ENCODE measurements at places on chromosomes 4 and X.

DNA sequence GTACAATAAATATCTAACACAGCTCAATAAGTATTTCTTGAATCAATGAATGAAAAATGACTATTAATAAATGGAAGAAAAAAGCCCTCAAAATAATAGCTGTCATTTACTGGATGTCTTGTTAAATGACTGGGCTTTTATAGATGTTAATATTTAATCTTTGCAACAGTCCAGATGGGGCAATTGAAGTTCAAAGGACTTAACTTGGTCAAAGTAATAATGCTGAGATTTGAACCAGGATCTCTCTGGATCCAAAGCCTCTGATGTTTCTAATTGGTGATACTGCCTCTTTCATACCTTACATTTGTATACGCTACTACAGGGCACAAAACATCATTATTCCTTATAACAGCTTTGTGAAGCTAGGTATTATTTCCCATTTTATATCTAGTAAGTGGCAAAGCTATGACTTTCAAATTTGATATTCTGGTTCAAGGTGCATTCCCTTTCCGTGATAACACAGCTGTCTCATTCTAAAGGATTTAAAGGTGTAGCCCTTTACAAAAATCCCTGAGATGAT lies 72.6 kb downstream of the DCK start:
- no peak for DNase-seq

DNA sequence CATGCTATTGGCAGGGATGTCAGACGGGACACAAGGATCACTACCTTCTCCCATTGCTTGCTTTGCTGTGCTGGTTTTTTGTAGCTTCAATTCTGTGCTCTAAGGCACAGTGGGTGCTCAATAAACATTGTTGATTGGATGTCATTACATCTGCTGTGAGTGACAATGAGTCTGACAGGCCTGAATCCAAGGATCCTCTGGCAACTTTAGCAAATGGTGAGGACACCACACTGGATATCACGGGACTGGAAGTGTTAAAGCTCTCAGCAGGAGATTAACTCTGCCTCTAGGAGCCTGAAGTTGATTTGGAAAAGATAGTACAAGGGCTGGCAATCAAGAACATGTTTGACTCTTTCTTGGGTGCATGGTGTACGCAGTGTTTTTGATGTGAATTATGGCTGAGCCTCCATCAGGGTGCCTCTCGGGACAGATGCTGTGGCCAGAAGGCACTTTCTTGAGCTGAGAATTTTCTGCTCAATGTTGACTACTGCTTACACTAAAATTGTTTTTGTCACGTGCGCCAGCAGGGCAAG lies 217.9 kb downstream of the ARAP2 start:
- no peak for DNase-seq

- DNase-seq = no peak
These were observed 144.8 kb downstream of the FAT4 start for GRCh38 chr4:125459531-125459930.

- no peak for DNase-seq
These were observed 98.7 kb downstream of the TMEM131L start for GRCh38 chr4:153564630-153565525.

GRCh38 chr4:169314906-169315305 lies 44.1 kb upstream of the SH3RF1 start:
- peak; percentile 39 for DNase-seq

DNA sequence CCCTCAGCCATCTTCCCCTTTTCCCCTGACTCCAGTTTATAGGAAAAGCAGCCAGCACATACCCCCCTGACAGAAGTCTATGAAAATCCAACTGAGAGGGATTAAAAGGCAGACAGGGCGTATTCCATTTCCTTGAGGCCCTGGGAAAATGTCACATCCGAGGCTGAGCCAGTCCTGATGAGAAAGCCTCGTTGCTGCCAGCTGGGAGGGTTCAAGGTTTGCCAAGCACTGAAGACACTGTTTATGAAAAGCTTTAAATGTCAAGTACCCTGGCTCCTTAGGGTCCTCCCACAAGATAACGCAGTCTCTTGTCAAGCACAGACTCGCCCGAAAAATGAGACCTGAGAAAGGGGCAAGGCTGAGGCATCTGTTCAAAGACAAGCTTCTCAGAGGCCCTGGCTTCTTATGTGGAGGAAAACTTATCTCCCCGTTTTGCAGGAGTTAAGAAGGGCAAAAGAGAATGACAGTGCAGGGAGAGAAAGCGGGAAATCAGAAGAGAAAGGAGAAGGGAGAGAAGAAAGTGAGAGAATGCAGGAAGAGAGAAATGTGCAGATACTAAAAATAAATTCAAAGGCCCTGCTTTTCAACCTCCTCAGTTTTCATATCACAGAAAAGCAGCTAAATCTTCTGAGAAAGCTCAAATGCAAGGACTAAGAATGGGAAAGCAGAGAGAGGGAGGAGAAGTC lies 44.7 kb downstream of the SCD5 start:
- DNase-seq = no peak

DNA sequence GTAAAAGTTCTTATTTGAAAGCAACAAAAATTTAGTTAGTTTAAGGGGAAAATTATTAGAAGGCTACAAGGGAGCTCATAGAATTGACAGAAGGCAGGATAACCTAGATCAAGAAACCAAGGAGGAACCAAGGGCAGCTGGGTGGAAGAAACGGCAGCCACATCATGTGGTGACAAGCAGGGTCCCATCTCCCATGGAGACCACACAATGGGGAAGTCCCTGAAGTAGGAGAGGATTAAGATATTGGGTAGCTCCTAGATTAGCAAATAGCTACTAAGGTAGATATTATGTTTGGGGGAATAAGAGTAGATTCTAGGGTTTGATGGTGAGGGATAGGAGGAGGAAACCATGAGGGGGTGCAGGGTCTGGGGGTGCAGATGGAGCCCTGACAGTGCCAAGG lies 48.0 kb upstream of the TMEM154 start:
- no peak for DNase-seq

GRCh38 chrX:22095286-22095685 lies 63.2 kb downstream of the PHEX start:
- no peak for DNase-seq

GRCh38 chr4:64721106-64721505 lies 311.9 kb upstream of the TECRL start:
- DNase-seq = no peak

DNA sequence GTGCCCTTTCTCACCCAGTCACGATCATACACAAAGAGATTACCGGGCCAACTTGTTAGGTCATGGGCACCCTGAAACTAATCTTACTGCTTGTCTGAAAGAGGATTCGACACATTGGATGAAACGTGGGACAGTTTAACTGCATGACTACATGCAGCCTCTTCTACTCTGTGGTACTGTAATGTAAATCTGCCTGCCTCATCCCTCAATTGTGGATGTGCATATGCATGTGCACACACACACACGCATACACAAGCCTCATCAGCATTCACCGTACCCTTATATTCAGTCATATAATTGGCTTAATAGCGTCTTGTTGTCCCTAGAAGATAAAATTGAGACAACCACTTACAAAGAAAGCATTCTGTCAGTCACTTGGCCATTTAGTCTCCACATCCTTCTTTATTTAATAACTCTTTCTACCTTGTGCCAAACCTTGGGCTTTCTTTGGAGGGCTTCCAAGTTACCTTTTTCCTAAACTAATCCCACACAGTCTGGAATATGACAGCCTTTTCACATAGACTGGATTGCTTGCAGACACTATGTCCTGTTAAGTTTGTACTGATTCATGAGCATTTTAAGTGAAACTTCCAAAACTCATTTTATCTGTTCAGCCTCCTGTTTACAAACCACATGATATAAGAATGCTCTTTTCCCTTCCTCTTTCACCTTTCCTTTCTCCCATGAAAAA lies 132.9 kb downstream of the AFF2 start:
- no peak for DNase-seq

- no peak for DNase-seq
These were observed 132.4 kb downstream of the CORIN start for GRCh38 chr4:47705326-47705981.

GRCh38 chrX:123489011-123489410 lies 243.8 kb downstream of the THOC2 start:
- DNase-seq = no peak

- no peak for DNase-seq
These were observed 17.9 kb downstream of the METAP1 start for GRCh38 chr4:99013402-99013843.

GRCh38 chr4:3043282-3044020 lies 30.9 kb downstream of the HTT-AS start:
- no peak for DNase-seq

- no peak for DNase-seq
These were observed 32.5 kb downstream of the FGFBP1 start for GRCh38 chr4:15906020-15906443.

- no peak for DNase-seq
These were observed 4.6 kb downstream of the SH3BGRL start for GRCh38 chrX:81206476-81206875.

GRCh38 chrX:1581132-1581531 lies 10.3 kb upstream of the AKAP17A start:
- DNase-seq = no peak

- DNase-seq = no peak
These were observed 115.5 kb upstream of the ZDHHC15 start for GRCh38 chrX:75638332-75638731.

DNA sequence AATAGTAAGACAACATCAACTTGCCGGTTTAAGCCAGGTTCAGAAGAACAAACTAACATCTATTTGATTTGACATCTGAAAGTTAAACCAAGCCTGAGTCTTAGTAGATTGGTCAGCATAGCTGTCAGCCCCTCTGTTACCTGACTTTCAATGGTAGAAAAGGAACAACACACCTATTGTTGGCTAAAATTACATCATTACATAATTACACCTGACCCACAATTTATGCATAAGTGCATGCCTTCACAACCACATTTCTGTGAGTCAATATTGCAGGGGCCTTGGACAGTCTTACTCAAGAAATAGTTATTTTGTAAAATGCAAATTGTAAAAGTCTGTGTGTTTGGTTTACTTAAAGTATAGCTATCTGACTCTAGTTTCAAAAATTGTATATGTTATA lies 36.2 kb downstream of the EGFL6 start:
- no peak for DNase-seq

DNA sequence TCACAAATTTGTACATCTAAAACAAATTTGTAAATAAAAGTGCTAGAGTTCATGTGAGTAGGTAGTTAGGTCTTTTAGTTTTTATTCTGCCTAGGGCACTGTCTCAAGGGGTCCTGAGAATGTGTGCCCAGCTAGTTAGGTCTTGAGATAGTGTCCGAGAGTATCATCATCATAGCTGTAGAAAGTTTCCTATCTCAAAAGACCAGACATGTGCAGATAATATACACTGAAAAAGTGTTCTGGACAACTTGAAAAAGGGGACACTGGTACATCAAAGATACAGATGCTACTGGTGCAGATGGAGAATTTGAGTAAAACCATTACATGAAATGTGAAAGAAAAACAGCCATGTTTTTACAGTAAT lies 1.8 kb upstream of the ZCCHC4 start:
- DNase-seq = no peak

GRCh38 chrX:38275615-38276014 lies 51.7 kb downstream of the RPGR start:
- DNase-seq = peak; percentile 83

- no peak for DNase-seq
These were observed 1.7 kb upstream of the DCTD start for GRCh38 chr4:182918791-182919302.

- no peak for DNase-seq
These were observed 257.2 kb downstream of the FBXW7 start for GRCh38 chr4:152278505-152279233.

DNA sequence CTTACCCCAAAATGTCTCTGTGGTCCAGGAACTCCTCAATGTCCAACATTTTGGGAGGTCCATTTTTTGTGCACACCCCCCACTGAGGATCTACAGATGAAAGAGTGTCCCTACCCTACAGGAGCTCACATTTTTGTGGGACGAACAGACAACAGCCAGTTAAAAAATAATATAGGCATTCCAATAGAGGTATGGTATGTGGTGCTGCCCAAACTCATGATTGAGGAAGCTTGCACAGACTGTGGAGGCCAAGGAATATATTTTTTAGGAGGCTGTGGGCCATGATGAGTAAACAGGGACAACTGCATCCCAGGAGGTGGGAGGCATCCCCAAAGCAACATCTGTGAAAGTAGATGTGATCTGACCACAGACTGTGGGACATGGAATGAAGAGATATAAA lies 181.0 kb upstream of the HCCS start:
- no peak for DNase-seq

GRCh38 chrX:29787656-29788055 lies 427.7 kb upstream of the MAGEB2 start:
- DNase-seq = no peak

DNA sequence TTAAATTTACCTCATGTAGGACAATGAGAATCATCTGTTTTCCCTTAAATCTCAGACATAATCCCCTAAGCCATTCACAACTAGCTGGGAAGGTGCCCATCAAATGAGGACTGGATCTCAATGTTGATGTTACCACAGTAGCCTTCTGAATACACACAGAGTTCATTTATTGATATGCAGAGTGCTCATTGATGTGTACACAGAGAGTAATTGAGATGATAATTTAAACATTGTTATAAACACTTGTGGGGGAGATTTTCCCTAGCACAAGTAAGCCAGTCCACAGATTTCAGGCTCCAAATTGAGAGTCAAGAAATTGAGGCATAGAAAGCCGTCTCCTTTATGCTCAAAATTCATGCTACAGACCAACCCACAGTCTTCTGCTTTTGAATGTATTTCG lies 273.4 kb upstream of the TRPC5 start:
- no peak for DNase-seq

GRCh38 chr4:47817275-47817674 lies 20.6 kb downstream of the CORIN start:
- no peak for DNase-seq

DNA sequence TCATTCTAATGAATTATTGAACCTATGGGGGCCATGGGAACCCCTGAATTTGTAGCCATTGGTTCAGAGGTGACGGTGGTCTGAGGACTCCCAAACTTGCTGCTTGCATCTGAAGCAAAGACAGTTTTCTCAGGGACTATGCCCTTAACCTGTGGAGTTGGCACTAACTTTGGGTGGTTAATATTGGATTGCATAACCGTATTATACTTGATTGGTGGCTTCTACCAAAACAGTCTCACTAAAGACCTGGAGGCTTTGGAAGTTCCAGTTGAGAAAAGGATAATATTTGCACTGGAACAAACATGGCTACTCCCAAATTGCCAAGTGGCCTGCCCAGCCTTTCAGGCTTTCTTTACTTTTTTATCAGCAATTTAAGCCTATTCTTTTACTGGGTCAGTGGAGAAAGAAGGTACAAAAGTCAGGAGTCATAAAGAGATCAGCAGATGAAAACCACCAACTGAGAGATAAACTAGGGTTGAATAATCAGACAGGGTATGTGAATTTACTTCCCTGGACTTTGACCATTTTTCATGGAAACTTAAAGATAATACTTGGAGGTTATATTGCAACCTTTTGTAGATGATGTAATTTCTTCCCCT lies 7.9 kb upstream of the KLHL8 start:
- DNase-seq = no peak
